ENCODE measurements at places on chromosomes 12 and 14.

- no peak for DNase-seq
Measured at GRCh38 chr12:56141946-56142784, 10.2 kb upstream of the MYL6B start.

DNA sequence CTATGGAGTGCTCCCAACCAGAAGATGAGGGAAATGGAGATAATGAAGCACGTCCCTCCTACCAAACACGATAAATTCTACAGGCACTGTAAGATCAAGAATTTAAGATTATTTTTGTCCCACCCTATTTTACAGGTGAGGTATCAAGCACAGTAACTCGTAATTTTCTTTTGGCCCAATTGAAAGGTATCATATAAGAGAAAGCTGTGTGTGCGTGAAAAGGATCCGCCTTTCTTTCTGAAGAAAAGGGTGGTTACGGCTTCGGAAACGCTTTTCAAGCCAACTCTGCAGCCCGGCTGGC, 733 bp upstream of the KLHDC2 start:
- no peak for DNase-seq

- no peak for DNase-seq
Measured at GRCh38 chr12:39451977-39452376, 9.1 kb upstream of the KIF21A start.

GRCh38 chr12:49667325-49668090, 39.7 kb downstream of the FMNL3 start:
- DNase-seq: no peak

GRCh38 chr14:102262929-102263462, 42.0 kb downstream of the MOK start:
- DNase-seq: no peak

DNA sequence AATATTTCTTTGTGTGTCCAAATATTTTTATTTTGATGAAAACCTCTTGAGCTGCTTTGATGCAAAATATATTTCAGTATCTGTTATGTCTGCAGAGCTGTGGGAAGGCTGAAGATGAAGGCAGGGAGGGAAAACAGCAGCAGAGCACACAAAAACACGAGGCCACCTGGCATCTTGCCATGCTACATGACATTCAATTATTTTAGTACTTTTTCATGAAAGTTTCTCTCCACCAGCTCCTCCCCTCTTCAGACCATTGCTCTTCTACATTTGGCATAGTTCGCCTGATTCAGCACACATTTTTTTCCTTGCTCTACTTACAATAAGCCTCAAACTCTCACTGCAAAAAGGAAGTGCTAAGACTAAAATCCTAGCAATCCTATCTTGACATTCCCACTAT, 4.6 kb upstream of the ALX1 start:
- no peak for DNase-seq

DNA sequence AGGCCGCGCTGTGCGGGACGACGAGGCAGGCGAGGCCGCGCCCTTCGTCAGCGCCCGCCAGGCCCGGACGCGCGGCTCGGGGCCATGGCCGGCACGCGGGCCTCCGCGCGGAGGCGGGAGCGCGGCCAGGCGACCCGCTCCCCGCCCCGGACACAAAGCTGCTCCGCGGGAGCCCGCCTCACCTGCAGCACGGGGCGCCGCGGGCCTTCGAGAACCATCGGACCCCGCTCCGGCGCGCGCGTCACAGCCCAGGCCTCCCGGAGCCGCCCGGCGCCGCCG, 342 bp downstream of the DICER1 start:
- DNase-seq: no peak

- no peak for DNase-seq
Measured at GRCh38 chr12:3496957-3497356, 6.0 kb downstream of the PRMT8 start.

GRCh38 chr12:132858718-132859266, 28.6 kb downstream of the CHFR start:
- DNase-seq: no peak

DNA sequence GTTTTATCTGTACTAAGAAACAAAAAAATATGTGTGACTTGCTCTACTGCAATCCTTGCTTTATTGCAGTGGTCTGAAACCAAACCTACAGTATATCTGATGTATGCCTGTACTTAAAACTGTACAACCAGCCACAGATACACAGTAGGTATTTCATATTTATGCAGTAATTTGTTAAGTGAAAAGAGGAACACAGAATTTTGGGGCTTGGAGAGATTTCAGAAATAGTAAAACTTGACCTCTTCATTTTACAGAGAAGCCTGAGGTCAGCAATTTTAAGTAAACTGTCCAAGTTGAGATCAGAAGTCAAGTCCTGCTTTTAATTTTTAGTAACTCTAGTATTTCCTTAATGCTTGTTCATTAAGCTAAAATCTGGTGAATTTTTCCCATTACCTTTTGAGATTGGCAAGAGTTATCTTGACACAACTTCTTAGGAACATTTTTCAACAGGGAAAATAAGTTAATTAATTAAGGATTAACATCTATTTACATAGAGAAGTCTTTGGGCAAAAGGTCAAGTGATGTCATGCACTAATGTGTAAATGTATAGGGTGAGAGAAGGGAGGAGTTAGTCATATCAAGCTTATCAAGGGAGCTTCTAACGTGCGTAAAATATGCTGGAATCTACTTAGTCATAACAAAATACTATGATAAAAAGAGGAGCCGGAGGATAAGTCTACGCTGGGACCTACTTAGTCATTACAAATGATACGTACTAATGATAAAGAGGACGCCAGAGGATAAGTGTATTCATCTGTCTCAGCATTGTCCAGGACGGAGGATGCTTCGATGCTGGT, 66.0 kb upstream of the GTF2A1 start:
- no peak for DNase-seq

DNA sequence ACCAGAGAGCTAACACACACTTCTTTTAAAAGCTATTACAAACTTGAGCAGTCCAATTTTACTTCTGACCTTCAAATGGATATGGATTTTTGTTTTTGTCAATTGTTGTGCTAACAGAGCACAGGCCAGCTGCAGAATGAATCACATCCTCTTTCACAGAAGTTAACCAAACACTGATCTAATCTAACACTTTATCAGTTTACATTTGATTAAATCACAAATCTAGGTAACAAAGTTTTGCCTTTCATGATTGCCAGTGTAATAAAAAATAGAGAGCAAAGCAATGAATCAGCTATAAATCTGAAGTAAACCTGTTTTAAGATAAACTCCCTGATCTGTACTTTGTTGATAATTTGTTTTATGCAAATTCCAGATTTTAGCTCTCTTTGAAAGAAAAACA, 273.1 kb upstream of the RGS6 start:
- DNase-seq: no peak

DNA sequence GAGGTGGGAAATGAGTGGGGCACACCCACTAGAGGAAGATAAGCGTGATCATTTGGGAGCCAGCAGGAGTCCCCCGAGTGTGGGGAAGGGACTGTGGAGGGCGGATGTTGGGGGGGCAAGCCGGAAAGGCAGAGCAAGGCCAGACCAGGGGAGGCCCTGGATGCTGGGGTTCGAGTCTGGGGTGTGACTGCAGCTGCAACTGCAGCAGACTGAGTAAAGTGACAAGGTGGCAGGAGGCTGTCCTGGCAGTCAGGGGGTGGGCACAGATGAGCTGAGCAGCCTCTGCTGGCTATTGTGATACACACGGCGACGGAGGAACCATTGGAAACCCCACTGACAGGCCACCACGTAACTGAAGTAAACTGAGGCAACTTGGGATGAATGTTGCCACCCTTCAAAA, 110.2 kb downstream of the LGMN start:
- no peak for DNase-seq

DNA sequence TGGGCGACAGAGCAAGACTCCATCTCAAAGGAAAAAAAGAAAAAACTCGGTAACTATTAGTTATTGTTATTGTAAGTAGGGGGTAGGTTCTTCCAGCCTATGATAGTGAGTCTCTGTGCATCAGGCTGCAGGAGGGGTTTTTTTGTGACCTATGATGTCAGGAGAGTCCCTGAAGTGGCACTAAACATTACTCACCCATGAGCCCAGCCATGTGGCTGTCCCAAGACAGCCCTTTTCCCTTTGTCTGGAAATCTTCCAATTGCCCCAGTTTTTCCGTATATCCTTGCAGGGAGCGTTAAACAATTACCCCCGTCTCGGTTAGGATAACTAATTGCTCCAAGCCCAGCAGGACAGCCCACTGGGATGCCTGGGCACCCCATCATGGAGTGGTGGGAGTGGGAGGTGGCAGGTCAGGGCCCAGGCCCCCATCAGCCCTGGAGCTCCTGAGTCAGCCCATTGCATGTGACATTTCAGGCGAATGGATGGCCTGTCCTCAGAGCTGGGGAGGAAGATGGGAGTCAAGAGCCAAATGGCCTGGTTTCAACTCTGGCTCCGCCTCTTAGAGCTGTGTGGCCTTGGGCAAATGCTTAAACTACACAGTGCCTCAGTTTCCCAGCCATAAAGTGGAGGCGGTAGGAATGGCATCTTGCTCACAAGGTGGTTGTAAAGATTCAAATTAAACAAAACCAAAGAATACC, 16.4 kb downstream of the PHETA1 start:
- no peak for DNase-seq

- no peak for DNase-seq
Measured at GRCh38 chr14:55026441-55026792, 482 bp downstream of the WDHD1 start.

- DNase-seq: no peak
Measured at GRCh38 chr12:96260231-96260630, 66.1 kb downstream of the ELK3 start.

- DNase-seq: no peak
Measured at GRCh38 chr12:54018468-54018984, 9.7 kb upstream of the HOXC6 start.

GRCh38 chr12:20368651-20369304, 441 bp downstream of the PDE3A start:
- DNase-seq: no peak

- no peak for DNase-seq
Measured at GRCh38 chr12:1309613-1310012, 284.8 kb downstream of the FBXL14 start.

DNA sequence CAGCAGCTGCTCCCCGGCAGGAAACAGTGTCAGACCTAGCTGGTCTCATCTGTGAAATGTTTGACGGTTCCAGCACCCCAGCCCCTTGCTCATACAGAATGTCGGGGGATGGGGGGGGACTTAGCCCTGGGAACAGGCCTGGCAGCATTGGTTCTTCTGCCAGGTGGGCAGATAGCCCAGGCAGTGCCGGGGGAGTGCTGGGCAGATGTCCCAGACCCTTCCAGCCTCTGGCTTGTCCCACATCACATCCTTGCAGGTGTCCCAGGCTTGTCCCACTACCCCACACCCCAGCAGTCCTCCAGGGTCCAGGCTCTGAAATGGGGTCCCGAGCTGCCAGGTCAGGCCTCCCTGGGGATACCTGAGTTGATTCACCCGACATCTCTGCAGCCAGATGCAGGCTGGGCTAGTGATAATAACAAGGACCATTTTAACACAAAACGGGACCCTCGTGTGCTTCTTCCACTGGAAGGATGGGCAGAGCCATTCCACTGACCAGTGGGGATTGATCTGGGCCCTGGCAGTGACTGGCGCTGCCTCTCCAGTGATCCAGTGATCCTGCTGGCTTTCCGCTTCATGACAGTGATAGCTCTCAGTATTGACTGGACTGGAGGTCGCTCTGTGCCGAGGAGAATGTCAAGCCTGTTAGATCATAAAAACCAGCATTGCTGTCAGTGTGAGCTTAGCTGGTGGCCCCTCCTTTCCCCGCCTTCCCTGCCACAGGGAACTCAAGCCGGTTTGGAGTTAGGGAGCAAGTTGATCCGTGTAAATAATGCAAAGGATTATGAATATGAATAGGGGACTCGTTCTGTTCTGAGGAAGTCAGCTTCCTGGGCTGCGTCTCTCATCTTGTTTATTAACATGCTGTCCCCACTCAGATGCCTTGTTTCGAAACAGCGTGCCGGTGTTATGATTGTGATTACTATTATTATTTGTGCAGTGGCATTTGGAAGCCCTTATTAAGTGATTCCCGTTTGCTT, 180.6 kb downstream of the AACS start:
- DNase-seq: no peak

DNA sequence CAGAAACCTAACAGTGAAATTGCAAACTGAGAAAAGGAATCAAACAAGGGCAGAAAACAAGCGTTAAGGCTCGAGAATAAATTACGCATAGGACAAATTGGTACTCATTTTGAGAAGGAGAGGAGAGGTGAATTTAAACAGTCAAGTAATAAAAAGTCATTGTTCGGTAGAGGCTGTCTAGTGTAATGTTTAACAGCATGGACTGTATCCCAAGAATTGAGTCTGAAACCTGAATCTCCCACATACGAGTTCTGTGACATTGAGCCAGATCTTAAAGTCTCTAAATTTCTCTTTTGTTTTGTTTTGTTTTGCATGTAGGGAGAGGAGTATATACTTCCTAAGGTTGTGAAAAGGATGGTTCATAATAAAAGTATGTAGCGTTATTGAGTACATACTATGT, 216.5 kb upstream of the BTG1 start:
- DNase-seq: no peak

GRCh38 chr12:16118586-16118985, 158.9 kb downstream of the SLC15A5 start:
- DNase-seq: no peak

DNA sequence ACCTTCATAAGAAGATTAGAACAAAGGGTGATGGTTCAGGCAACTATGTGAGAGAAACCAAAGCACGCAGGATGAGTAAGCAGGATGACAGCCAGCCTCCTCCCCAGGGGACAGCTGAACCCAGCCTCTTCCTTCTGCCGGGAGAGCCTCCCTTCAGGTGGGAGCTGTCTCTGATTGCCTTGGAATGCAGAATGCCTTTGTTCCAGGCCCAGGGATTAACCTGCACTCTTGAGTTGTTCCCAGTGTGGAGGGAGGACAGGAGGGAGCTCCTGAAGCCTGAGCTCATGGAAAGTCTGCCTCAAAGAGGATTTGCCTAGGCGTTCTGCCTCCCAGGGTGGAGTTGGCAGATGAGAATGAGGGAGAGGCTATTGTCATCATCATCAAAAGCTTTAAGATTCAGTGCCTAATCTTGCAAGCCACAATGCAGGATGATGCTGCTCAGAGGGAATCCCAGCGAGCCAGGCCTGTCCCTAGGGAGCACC, 3.6 kb upstream of the KRT6A start:
- DNase-seq: no peak

GRCh38 chr14:23113431-23114119, 5.5 kb downstream of the CEBPE start:
- no peak for DNase-seq

- DNase-seq: no peak
Measured at GRCh38 chr14:90656973-90657372, 159.3 kb downstream of the TTC7B start.

All from germinal center (tissue), 1 donor.